ENCODE measurements at places on chromosomes 3 and 15. TPM values are rescaled to one million over a fixed set of nuclear protein-coding genes. Genes with fewer than 3 reads are reported as not detected.

DNA sequence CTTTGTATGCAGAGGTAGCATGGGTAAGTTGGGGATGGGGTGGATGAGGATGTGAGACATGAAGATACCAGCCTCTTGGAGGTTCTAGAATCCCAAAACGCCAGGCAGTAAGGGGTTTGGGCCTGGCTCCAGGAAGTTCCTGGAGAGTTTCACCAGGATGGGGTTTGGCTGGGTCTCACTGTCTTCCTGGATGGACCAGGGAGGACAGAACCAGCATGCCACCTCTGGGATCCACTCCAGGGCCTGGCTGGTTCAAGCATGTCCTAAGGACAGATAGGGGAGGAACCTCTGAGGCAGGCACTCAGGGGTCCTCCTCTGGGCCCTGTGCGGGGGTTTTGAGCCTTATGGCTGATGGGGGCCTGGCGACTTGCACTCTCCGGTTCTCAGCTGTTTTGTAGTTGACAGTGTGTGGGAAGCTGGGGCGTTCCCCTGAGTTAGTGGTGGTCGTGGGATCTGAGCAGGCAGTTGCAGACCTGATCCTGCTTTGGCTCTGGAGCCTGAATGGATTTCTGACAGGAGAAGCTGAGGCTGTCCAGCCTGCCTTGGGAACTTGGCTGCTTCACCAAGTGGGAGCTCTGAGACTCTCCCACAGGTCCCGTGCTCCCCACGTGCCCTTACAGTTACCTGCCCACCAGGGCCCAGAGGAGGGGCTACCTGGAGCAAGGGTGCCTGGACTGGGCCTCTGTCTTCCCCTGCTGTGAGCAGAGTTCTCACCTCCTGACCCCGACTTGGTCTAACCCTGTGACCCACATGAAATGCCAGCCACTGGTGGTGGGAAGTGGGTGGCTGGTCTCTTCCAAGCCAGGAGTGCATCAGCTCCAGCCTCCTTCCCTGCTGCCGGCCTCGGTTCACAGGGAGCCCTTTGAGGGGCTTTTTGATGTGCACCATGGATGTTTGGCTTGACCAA, 128.4 kb downstream of the EEFSEC start:
- no peak overlapping the region for H3K27ac ChIP-seq
- DNase-seq = no peak
- H3K4me1 ChIP-seq = no peaks in the 10 kb centered on the region
- H3K4me3 ChIP-seq = no peak overlapping the region
- H3K36me3 ChIP-seq = no peaks in the 10 kb centered on the region

Gene POLQ
- 0.84 TPM for polyA plus RNA-seq

GRCh38 chr3:141019244-141019643, 31.9 kb upstream of the SPSB4 start:
- peak; percentile 3 for DNase-seq
- no peak overlapping the region for H3K4me3 ChIP-seq
- H3K4me1 ChIP-seq = peaks cover 25% of the 10 kb centered on the region

DNA sequence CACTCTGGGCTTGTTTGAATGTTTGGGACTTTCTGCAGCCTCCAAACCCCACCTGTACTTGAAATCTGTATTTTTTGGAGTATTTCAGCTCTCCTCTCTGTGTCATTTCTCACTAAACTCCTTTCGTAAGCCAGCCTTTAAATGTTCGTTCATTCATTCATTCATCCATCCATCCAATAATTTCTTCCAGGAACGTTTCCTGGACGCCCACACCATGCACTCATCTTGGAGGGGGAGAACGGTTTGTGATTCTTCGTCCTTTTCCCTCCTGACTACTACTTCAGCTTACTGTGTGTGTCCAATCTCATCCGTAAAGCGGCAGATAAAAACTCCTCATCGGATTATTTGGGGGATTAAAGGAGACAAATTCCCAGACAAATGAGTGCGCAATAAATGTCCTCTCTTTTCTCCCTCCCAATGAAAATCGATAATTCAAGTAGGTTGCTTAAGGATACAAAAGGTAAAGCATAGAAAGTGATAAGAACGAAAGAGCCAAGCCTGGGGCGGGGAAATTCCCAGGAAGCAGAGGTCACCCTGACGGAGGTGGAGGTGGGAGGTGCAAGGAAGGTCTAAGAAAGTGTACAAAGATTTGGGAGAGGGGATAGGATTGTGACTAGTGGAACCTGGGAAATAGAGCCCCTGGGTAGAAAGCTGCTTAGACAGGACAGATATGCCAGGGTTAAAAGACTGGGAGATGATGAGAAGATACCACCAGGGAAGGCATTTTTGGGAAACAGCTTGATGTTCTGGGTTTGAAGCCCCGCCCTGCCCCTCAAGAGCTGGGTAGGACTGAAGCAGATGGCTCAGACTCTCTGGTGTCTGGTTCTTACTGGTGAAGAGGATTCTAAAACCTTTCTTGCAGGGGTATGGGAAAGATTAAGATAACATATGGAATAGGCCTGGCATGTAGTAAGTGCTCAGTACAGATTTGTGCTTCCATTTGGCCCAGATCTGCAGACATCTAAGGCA, 896 bp upstream of the KLHL25 start:
- peaks cover 5% of the 10 kb centered on the region for H3K27me3 ChIP-seq
- H3K4me3 ChIP-seq = peak overlapping the region; percentile 88
- peak overlapping the region; percentile 22 for H3K27ac ChIP-seq

Gene ARRDC4
- polyA plus RNA-seq = 3.2 TPM

- no peak overlapping the region for H3K4me3 ChIP-seq
- H3K27me3 ChIP-seq = peaks cover 3% of the 10 kb centered on the region
- H3K27ac ChIP-seq = no peak overlapping the region
- DNase-seq = no peak
- peaks cover 14% of the 10 kb centered on the region for H3K4me1 ChIP-seq
These were observed 309.4 kb downstream of the PLCL2 start for GRCh38 chr3:17194116-17194515.

DNA sequence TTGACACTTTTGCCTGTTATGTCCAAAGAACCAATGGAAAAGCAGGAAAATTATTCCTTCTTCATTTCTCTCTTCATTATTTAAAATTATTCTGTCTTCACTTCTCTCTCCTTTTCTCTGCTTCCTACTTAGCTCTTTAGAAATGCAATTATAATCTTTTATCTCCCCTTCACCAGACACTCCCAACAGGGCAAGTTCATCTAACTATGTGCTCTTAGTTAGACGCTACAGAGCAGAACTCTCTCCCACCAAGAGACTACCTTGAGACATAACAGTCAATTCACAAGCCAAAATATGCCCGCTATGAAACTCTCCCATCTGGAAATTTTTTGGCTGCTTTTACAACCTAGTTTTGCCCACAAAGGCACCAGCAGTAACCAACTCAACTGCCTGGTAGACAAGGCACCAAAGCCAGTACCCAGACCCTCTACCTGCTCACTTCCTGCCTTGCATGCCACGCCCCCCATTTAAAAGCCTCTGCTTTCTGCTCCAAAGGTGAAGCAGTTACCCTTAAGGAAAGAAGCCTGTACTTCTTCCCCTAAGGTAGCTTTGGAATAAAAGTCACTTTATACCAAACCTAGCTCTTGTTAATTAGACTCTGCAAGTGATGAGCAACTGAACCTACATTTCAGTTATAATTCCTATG, 28.1 kb downstream of the CCRL2 start:
- no peak overlapping the region for H3K4me3 ChIP-seq
- H3K4me1 ChIP-seq = peaks cover 13% of the 10 kb centered on the region
- no peak overlapping the region for H3K27ac ChIP-seq
- H3K27me3 ChIP-seq = peaks cover 4% of the 10 kb centered on the region

Measured in immature natural killer cell (primary cell).